Left lobe of liver (tissue), 2 donors: ENCODE measurements at places on chromosomes 6 and 20. TPM values are rescaled to one million over a fixed set of nuclear protein-coding genes. Genes with fewer than 3 reads are reported as not detected.

ACOT13 gene
- total RNA-seq = 43.4 TPM

SH3BGRL2 gene
- total RNA-seq = 30.3 TPM

GSTA3 gene
- not detected for total RNA-seq

FAM83D gene
- 2.9 TPM for total RNA-seq

ETV7 gene
- total RNA-seq = 0.13 TPM

PXDC1 gene
- 55.8 TPM for total RNA-seq

HSPA12B gene
- total RNA-seq = 1.4 TPM

RPRD1B gene
- 22.8 TPM for total RNA-seq

ID4 gene
- total RNA-seq = 0.70 TPM

RIPK1 gene
- total RNA-seq = 12.6 TPM

TAAR5 gene
- not detected for total RNA-seq

BTN3A1 gene
- 9.5 TPM for total RNA-seq

PROKR2 gene
- total RNA-seq = not detected
